ENCODE measurements at places on chromosomes 2 and 18.

DNA sequence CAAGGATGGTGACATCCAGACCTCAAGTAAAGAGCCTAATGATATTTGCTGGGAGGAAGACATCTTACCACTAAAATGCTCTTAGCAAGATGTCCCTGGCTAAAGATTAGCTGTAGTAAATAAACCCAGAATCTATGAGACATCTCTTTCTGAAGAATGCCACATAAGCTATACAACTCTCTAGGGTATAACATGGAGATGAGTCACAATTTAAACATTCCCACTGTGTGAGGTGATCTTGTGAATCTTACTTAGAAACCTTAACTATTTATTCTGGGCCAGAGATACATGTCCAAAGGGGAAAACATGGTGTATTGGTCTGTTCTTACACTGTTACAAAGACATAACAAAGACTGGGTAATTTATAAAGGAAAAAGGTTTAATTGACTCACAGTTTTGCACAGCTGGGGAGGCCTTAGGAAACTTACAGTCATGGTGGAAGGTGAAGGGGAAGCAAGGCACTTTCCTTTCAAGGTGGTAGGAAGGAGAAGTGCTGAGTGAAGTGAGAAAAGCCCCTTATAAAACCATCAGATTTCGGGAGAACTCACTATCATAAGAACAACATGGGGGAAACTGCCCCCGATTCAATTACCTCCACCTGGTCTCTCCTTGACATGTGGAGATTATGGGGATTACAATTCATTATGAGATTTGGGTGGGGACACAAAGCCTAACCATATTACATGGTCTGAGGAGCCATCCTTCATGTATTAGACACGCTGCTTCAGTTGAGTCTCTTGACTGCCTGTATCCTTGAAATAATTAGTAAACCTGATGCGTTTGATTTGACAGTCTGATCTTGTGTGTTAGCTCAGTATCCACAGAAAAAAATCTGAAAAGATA lies 17.1 kb downstream of the KRCC1 start:
- peak; percentile 57 for DNase-seq

DNA sequence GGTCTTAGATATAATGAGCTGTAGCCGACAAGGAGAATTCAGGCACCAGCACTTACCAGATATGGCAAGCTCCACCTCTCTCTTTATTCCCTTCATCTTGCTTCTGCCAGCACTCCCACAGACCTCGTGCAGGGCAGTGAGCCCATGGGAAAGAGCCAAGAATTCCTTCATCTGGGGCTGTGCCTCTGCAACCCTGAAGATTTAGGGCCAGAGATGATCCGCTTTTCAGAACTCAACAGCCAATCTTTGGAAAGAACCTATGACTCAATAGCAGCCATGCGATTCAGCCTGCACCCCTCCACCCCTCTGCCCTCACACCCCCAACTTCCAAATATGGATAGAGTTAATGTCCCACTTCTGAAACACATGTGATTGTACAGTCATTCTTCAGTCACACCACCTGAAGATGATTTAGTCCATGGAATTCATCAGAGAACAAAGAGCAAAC lies 533.7 kb upstream of the TNP1 start:
- no peak for DNase-seq

DNA sequence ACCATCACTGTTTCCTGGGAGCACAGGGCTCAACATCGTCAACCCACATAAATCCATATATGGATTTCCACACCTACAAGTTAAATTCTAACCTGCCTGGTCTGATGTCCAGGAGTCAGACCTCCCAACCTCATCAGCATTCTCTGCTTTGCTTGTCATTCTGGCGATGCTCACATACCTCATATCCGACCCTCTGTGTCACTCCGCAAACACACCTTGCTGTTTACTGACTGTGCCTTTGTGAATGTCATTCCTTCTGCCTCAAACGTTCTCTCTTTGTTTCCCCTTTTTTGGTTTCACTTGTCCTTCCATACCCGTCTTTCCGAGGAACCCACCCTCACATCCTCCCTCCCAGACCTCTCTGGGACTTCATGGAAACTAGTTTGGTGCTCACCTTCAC lies 187.1 kb downstream of the ACTR3 start:
- no peak for DNase-seq

- no peak for DNase-seq
These were observed 4.5 kb downstream of the CLASP1 start for GRCh38 chr2:121644715-121645114.

DNA sequence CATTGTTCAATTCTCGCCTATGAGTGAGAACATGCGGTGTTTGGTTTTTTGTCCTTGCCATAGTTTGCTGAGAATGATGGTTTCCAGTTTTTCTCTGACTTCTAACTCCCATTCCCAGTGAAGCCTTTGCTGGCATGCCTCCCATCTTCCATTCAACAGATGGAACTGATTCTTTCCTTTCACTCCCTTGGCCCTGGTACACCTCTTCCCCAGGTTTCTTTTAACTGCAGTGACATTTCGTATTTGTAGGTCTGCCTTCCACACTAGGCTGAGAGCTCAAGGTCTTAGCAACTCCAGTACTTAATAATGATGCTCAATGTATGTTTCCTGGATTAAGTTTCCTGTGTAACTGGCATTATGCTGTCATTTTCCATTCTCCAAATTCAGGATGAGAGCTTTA lies 48.5 kb downstream of the GAREM1 start:
- DNase-seq: no peak

DNA sequence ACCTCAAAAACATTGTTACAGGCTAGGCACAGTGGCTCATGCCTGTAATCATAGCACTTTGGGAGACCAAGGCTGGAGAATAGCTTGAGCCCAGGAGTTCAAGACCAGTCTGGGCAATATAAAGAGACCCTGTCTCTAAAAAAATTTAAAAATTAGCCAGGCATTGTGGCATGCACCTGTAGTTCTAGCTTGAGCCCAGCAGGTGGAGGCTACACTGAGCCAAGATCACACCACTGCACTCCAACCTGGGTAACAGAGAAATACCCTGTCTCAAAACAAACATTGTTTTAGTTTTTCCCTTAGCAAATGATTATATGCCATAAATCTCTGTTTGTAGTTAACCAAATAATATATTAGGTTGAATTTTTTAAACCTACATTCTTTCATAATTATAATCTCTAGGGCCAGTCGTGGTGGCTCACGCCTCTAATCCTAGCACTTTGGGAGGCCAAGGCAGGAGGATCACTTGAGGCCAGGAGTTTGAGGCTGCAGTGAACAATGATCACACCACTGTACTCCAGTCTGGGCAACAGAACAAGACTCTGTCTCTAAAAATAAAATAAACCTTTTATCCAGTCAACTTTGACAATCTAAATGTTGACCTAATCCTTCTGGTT lies 13.3 kb upstream of the CYP20A1 start:
- DNase-seq: peak; percentile 63

- no peak for DNase-seq
These were observed 25.6 kb upstream of the GREB1 start for GRCh38 chr2:11508279-11508678.

DNA sequence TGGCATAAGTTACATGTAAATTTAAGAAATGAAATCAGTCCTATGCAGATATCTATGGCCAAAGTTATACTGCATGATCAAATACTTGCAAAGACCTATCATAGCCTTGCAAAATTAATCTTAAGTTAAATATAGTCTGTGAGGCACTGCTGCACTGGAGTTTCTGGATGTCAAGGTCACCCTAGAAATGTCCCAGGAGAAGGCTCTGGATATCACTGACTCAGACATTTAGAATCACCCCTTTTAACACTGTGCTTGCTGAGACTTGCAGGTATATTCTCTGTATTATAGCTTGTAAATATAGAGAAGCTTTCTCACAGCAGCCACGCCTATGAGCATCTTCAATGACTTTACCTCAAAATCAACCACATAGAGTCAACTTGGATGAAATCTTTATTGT lies 51.5 kb downstream of the ETAA1 start:
- DNase-seq: no peak

DNA sequence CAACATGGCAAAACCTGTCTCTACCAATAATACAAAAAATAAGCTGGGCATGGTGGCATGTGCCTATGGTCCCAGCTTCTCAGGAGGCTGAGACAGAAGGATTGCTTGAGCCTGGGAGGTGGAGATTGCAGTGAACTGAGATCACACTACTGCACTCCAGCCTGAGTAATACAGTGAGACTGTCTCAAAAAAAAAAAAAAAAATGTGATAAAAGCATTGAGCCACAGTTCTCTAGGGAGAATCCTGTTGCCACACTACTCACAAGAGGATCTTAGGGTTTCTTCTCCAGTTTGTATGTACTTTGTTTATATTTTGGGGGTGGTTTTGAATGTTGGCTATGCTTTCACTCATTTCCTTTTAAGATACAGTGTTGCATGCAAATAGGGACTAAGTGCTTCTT lies 62.0 kb downstream of the TMEM185B start:
- no peak for DNase-seq

- DNase-seq: peak; percentile 70
These were observed 21.4 kb upstream of the RFX8 start for GRCh38 chr2:101496279-101496678.

DNA sequence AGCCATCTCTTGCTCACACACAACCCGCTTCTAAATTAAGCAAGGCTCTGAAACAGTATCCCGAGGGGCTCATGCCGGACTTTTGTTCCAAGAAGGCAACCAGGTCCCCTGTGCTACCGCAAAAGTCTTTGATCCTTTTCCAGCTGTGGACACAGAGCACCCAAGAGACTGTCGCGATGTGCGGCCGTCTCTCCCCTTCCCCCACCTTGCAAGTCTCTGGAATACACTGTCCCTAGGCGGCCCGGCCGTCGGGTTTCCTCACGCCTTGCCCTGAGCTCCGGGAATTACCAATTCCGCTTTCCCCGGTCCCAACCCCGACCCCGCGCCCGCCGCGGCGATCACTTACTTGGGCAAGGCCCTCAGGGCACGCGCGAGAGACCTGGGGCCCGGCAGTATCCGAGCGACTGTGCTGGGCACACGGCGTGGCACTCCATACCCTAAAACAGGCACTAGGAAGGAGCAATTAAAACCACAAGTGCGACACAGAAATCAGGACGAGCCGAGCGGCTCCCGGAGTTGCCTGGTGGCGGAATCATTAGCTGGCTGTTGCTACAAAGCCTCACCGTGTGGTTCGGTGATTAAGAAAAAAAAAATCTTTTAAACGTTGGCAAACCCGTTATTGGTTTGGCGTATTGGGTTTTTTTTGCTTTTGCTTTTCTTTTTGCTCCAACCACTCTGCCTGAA lies 2.2 kb upstream of the DLX1 start:
- no peak for DNase-seq

DNA sequence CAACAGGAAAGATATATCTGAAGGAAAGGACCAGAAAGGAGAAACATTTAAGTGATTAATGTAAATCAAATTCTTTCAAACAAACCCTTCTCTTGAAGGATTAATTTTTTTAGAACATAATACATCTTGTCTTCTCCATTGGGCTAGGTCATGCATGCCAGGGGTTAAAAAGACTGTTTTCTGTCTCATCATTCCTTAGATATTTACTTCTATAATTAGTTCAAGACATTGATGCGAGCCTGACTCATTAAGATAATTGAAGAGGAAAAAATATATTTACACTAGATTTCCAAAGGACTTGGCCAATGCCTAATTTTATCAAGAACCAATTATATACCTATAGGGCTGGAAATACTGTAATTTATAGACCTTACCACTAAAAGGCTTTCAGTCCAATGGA lies 166.6 kb upstream of the SETBP1 start:
- no peak for DNase-seq

GRCh38 chr2:222941510-222942032 lies 80.7 kb downstream of the ACSL3 start:
- no peak for DNase-seq

GRCh38 chr2:64045938-64046337 lies 26.7 kb upstream of the VPS54 start:
- no peak for DNase-seq

DNA sequence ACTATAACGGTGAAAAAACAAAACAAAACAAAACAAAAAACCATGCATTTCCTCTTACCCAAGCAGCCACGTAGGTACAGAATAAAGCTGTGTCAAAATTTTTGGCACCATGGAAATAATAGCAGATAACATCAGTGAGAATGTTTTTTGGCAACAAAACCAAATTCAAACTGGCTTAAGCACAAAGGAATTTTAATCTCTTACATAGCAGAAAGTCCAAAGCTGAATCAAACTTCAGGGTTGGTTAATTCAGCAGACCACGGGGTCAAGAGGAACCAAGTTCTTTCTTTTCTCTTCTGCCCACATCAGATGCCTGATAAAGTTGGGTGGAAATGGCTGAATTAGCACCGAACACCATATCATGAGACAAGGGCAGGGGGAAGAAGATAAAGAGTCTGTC lies 129.5 kb downstream of the PAX3 start:
- DNase-seq: no peak

- DNase-seq: no peak
These were observed 24.6 kb upstream of the NOTO start for GRCh38 chr2:73177645-73178255.

DNA sequence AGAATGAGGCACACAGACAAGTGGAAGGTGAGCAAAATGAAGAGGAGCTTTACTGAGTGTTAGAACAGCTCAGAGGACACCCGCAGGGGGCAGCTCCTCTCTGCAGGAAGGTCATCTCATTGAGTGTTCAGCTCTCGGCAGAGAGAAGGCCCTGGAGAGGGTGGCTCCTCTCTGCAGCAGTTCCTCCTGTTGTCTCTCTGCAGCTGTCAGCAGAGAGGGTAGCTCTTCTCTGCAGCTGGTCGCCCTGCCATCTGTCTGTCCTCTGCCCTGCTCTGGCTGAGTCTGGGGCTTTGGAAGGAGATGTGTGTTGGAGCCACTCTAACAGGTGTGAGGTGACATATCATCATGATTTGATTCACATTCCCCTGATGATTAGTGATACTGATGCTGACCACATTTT lies 6.8 kb upstream of the SNTG2 start:
- no peak for DNase-seq

- no peak for DNase-seq
These were observed 23.7 kb downstream of the ICA1L start for GRCh38 chr2:202847693-202848524.

DNA sequence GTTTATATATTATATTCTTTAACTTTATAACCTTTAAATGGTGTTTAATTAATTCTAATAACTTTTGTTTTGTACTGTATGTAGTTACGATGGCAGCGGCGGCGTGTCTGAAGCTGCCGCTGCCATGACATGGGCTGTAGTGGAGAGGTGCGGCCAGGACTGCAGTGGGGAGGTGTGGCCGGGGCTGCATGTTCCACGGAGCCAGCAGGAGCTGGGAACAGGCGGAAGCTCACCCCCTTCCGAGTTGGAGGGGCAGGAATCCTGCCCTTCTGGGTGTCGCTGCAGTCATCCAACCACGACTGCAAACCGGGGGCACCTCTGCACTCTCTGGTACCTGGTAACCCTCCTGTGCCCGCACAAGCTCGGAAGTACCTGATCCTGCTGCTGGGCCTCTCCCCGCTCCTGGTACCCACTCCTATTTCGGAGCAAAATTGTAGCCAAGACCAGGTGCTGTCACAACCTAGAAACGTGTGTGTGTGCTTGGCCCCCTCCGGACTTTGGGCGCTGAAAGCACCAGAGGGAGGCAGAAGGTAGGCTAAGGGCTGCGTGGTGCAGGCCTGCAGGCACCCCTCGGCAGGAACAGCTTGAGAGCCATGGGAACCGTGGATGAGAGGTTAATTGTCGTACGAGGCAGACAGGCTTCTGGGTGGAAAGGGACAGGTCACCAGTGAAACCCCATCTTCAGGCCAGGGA lies 1329.7 kb upstream of the SLC39A10 start:
- no peak for DNase-seq

All from trophoblast cell (in vitro differentiated cells and primary cell).